Dorsolateral prefrontal cortex (tissue), 122 donors: ENCODE measurements at places on chromosomes 2 and 18.

GRCh38 chr18:3594760-3595368 is 144.9 kb downstream of the TGIF1 start:
- DNase-seq: no peak

- DNase-seq: no peak
These were observed 44.9 kb upstream of the TWIST2 start for GRCh38 chr2:238802957-238803356.

DNA sequence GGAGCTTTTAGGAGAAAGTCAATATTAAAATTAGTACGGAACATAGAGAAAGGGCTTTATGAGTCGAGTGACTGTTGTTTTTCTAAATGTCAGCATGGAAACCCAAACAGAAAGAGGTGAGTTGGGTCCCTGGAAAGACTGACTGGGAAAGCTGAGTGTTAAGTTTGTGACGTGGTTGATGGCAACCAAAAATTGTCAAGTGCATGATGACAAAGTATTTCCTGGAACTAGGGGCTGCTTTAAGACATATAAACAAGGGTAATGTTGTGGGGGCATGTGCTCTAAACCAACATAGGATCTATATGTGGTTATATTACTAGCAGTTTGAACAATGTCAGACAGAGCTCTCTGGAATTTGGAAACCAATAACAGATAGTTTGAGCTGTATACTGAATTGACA is 50.9 kb upstream of the GPD2 start:
- no peak for DNase-seq

DNA sequence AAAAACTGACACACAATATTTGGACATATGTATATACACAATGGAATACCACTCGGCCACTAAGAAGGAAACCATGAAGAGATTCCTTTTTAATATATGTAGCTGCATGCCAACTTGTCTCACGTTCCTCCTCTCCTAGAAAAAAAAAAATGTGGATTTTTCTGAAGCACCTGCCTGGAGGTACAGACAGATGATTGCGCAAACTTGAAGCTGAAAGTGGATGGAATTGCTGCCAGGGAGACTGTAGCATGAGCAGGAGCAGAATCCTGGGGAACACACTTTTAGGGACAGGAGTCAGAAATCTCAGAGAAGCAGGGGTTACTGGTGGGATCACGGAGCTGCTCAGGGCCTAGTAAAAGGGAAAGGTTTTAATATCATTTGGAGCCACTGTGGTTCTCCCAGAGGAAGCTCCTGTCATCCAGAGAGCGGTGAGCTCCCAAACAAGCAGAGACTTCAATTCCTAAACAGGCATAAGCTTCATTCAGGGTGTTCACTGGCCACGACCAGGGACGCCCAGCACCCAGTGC is 640 bp upstream of the SPR start:
- DNase-seq: no peak

DNA sequence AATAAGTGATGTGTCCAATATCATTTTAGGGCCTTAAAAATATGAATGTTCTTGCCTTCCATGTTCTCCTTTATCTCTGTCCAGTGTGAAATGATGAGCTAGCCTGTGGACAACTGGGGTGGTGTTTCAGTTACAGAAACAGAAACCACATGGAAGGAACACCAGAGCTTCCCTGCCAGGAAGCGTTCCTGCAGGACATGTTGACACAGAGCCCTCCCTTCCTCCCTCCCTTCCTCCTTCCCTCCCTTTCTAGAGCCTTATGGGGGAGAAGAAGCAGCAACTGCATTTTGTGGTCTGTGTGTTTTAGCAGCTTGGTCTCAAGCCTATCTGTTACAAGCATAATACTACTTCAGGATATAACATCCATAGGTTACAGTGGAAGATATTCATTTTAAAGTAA is 539.7 kb upstream of the NETO1 start:
- no peak for DNase-seq

DNA sequence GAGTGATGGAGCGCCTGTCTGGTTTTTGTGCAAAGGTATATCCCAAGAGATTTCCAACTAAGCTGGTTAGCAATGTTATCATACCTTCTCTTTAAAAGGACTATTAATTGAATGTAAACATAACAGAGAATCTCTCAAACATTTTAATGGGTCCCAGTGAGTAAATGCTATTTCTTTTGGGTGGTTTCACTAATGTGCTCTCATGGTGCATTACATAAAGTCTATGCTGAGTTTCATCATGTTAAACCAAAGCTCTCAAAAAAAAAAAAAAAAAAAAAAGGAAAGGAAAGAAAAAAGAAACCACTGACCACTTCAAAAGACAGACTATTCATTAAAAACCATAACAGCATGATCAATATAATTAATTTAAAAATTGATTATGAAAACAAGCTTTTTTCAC is 119.1 kb upstream of the SCN1A start:
- DNase-seq: no peak

DNA sequence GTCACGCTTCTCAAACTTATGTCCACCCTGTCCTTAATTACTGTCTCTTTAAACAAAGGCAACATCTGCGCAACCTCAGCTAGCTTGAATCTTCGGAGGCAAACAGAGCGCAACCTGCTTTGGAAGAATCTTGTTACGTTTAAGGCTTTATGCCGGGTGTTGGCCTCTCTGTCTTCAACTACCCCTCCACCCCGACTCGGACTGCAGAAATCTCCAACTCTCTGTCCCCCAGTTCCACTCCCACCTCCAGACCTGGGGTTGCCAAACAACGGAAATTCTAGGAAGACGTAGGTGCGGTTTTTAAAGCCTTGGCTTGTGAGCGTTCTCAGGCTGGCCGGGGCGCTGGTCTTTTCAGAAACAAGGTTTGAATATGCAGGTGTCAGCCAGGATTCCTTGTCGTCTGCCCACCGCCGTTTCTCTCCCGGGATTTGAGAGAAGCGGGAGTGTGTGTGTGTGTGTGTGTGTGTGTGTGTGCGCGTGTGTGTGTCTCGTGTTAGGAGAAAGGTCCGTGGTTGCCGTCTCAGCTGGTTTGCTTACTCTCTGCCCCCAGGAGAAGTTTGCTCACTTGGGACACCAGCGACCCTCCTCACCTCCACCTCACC is 1.1 kb upstream of the ONECUT2 start:
- no peak for DNase-seq

DNA sequence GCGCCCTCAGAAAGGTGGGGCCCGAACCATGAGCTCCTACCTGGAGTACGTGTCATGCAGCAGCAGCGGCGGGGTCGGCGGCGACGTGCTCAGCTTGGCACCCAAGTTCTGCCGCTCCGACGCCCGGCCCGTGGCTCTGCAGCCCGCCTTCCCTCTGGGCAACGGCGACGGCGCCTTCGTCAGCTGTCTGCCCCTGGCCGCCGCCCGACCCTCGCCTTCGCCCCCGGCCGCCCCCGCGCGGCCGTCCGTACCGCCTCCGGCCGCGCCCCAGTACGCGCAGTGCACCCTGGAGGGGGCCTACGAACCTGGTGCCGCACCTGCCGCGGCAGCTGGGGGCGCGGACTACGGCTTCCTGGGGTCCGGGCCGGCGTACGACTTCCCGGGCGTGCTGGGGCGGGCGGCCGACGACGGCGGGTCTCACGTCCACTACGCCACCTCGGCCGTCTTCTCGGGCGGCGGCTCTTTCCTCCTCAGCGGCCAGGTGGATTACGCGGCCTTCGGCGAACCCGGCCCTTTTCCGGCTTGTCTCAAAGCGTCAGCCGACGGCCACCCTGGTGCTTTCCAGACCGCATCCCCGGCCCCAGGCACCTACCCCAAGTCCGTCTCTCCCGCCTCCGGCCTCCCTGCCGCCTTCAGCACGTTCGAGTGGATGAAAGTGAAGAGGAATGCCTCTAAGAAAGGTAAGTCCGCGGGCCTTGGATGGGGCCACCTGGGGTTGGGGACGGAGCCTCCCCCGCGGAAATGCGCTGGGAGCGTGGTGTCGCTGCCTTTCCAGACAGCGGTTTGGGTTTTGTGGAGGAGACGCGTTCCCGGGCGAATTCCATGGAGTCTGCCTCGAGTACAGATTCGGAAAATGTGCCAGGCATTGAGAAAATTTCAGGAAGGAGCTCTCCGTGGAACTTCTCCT is 559 bp downstream of the HOXD1 start:
- no peak for DNase-seq
